ENCODE measurements at places on chromosomes 6 and 20. TPM values are rescaled to one million over a fixed set of nuclear protein-coding genes. Genes with fewer than 3 reads are reported as not detected.

STMND1 gene
- total RNA-seq: not detected

C20orf144 gene
- total RNA-seq: 0.41 TPM

CASS4 gene
- under 0.01 TPM for total RNA-seq

C20orf96 gene
- 7.3 TPM for total RNA-seq

TMEM151B gene
- 45.7 TPM for total RNA-seq

DNA sequence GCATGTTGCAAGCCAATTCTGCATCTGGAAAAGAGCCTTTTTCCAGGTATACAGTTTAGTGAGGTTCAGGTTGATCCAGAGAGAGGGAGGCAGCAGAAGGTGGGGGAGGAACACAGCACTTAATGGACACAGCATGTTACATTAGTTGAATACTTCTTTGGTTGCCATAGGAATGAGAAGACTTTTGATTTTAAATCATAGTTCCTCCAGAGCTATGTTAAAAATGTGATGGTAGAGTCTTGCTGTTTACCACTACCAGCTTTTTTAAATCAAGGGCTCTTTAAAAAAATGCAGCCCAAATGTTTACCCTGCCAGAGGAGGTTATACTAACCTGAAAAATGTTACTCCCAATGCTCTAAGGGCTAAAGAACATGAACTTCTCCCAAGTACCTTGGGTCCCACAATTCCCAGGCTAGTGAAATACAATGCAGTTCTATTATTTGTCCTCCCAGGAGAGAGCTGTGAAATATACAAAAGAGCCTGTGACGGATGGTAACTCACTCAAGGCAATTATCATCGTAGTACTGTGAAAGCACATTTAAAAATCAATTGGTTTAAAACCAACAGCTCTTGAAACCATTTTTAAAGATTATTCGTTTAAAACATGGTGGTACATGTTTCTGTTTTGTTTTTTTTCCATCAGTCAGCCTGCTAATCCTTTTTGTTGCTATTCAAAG lies 6.9 kb upstream of the PHACTR1 start:
- no peak for DNase-seq

GRCh38 chr6:12866422-12867029 lies 150.0 kb downstream of the PHACTR1 start:
- DNase-seq: no peak

DNA sequence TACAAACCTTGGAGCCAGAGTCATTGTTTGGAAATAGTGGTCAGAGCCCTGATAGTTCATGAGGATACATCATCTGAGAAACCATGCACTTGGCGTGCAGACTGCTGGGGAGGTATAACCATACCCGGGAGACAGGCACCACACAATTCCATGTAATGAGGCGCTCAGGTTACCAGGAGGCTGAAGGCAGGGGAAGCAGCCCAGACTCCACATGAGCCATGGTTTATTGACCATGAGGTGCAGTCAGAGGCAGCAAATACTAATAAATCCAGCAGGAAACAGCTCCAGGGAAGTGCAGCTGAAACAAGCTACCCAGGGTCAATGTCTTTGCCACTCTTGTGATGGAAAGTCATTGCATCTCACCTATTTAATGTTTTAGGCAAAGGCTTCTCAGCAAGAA lies 156.0 kb downstream of the TBC1D7 start:
- DNase-seq: no peak

GRCh38 chr20:18986146-18986830 lies 172.7 kb downstream of the SCP2D1 start:
- DNase-seq: no peak

GRCh38 chr6:21511891-21512550 lies 81.5 kb upstream of the SOX4 start:
- DNase-seq: no peak

GRCh38 chr6:28586962-28587745 lies 61.5 kb downstream of the GPX5 start:
- no peak for DNase-seq

DNA sequence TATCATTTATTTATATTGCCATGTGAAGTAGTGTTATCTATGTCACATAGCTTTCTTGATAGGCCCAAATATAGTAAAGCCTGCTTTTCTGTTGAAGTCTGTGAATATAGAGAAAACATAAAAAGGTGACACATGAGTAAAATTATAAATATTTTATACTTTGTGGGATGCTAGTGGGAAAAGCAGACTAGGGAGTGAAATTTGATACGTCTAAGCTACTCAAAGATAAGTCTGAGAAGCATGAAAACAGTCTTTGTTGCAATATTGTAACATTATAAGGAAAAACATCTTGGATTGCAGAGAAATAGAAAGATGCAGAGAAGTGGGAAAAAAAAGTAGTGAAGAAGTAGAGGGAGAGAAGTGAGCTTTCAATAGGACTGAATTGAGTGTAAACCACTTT lies 75.4 kb downstream of the ZNF292 start:
- DNase-seq: no peak

- DNase-seq: peak; percentile 40
These were observed 88.5 kb downstream of the LY86 start for GRCh38 chr6:6676910-6677441.

- no peak for DNase-seq
These were observed 108.5 kb downstream of the SYCP2 start for GRCh38 chr20:59824711-59825562.

DNA sequence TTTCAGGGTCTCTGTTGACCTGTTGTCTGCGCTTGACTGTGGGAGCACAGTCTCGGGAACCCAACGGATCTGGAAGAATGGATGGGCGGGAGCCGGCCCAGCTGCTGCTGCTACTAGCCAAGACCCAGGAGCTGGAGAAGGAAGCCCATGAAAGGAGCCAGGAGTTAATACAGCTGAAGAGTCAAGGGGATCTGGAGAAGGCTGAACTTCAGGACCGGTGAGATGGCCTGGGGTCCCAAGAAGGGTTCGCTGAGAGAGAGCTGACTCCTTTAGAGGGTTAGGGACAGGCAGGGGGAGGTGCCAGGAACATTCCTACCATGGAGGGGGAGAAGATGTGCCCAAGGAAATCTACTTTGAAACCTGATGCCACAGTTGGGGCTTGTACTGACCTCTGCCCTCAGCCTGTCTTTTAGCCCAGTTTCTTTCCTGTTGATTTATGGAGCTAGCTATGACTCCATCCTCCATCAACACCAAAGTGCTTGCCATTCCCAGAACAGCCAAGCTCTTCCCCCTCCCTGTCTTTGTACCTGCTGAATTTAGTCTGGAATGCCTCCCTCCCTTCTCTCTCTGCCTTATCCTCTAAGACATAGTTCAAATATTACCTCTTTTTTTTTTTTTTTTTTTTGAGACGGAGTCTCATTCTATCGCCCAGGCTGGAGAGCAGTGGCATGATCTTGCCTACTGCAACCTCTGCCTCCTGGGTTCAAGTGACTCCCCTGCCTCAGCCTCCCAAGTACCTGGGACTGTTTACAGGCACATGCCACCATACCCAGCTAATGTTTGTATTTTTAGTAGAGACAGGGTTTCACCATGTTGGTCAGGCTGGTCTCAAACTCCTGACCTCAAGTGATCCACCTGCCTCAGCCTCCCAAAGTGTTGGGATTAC lies 12.2 kb downstream of the CEP250 start:
- no peak for DNase-seq

DNA sequence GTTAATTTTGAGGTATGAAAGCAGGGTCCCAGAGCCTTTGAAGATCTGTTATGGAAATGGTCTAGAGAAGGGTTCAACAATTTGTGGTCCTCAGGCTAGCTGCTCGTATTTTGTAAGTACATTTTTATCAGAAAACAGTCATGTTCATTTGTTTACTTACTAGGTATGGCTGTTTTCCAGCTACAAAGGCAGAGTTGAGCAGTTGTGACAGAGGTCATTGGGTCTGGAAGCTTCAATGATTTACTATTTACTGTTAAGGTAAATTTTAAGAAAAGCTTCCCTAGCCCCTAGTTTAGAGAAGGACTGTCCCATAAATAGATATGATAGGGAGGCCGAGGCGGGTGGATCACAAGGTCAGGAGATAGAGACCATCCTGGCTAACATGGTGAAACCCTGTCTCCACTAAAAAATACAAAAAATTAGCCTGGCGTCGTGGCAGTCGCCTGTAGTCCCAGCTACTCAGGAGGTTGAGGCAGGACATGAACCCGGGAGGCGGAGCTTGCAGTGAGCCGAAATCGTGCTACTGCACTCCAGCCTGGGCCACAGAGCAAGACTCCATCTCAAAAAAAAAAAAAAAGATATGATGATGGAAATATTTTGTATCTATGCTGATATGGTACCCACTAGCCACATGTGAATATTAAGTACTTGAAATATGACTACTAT lies 538.4 kb upstream of the CITED2 start:
- no peak for DNase-seq

- peak; percentile 20 for DNase-seq
These were observed 11.8 kb upstream of the GSTA1 start for GRCh38 chr6:52815167-52816092.

DNA sequence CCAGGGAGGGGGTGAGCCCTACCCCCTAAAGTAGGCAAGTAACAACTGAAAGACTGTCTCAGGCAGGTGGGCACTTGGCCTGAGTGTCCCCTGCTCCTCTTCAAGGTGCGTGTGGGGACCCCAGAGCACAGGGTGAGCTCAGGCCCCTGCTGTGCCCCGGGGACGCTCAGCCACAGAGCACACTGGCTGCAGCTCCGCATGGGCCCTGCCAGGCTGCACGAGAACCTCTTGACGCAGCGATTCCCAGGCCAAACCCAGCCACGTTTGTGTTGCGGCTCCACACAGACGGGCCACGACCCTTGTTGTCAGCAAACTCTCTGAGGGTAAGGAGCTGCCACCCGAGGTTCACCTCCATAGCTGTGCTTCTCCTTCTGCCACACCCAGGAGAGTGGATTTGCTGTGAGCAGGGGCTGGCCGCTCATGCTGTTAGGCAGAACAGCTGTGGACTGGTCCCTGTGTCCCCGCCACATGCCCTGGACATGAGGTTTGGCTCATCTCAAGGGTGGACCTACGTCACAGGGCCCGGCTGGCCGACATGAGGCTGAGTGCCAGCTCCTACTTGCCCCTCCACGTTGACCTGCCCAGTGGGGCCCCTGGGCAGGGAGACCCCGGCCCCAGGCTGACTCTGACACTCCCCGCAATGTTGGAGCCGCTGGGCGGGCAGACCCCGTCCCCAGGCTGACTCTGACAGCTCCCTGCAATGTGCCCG lies 29.7 kb upstream of the GATA5 start:
- no peak for DNase-seq

DNA sequence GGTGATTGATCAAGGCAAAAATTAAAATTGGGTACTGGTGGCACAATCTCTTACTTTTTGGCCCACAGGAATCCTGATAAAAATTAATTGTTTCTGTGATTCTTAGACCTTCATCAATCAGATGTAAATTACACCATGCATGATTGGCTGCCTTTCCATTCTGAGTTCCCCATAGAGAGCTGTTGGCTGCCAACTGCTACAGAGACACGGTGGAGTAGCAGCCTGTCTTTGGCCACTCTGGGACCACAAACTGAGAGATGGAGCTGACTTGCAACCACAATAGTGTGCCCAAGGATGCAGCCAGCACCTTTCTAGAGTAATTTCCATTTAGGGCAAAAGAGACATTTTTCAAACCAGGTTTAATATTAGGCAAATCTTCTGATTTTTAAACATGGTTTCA lies 274.3 kb upstream of the MMS22L start:
- no peak for DNase-seq

DNA sequence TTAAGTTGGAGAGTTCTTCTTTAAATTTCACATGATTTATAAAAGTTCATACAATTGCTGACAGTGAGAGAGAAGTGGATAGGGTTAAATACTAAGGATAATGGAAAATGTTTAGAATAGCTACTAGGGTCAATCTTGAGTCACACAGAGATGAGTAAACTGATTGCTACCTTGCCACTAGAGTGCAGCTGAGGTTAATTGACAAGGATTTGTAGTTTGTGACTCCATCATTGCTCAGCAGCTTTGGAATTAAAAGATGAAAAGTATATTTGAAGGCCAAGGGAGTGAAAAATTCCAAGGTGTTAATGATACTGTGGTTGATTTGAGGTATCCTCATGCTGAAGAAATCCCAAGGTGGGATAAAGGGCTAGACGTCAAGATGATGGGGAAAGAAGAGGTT lies 524.0 kb downstream of the UTRN start:
- no peak for DNase-seq

DNA sequence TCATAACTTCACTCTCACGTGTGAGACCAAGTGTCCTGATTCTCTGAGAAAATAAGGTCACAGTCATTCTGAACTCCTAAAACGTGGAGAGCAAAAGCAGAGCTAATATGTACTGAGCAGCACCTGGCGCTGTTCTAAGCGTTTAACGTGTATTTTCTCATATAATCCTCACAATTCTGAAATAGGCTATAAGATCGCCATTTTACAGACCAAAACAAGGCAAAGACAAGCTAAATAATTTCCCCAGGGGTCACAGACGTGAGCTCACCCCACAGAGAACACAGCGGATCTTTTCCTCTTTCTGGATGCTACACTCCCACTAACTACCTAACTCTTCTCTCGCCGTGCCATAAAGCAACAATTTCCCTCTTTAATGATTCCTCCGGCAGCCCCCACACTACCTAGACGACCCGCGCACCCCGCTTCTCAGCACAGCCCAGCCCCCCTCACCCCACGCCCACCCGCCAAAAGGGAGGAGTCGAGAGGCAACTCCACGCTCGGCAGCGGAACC lies 636 bp downstream of the SUPT3H start:
- no peak for DNase-seq

GRCh38 chr20:7776148-7776547 lies 164.1 kb downstream of the HAO1 start:
- no peak for DNase-seq

GRCh38 chr6:15608396-15608795 lies 54.4 kb downstream of the DTNBP1 start:
- DNase-seq: peak; percentile 16

GRCh38 chr20:8306937-8307336 lies 174.9 kb downstream of the PLCB1 start:
- no peak for DNase-seq

- no peak for DNase-seq
These were observed 28.1 kb downstream of the SNRNP48 start for GRCh38 chr6:7617801-7618764.

DNA sequence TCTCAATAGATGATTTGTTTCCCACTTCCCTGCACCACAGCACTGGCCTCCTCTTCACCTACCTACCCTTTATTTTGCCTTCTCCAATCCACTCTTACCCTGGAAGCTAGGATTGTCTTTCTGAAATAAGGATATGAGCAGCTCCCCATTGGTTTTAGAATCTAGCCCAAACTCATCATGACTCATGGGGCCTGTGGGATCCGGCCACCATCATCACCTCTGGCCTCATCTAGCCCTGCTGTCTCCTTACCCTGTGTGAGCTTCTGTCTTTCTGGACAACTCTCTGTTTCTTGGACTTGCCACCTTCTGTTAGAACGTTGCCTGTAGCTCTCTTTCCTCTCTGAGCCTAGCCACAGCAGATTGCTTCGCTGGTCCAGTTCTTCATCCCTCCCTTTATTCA lies 277.1 kb downstream of the PAX1 start:
- DNase-seq: no peak

GRCh38 chr6:37256692-37257319 lies 766 bp upstream of the TBC1D22B start:
- no peak for DNase-seq

GRCh38 chr20:19600042-19600441 lies 158.0 kb upstream of the RIN2 start:
- no peak for DNase-seq

GRCh38 chr6:89290401-89291155 lies 24.5 kb downstream of the GABRR2 start:
- DNase-seq: no peak

GRCh38 chr20:50455656-50456451 lies 54.3 kb upstream of the PTPN1 start:
- no peak for DNase-seq
